WTC11 (cell line): ENCODE measurements at places on chromosomes 16 and 17. TPM values are rescaled to one million over a fixed set of nuclear protein-coding genes. Genes with fewer than 3 reads are reported as not detected.
A peak's percentile ranks its signal among the peaks of the same experiment; 100 is the strongest.

- no peak overlapping the region for H3K27ac ChIP-seq
- H3K4me1 ChIP-seq = peaks cover 26% of the 10 kb centered on the region
- peak overlapping the region; percentile 76 for H3K4me3 ChIP-seq
- DNase-seq = peak; percentile 28
- H3K27me3 ChIP-seq = peaks cover 49% of the 10 kb centered on the region
- H3K36me3 ChIP-seq = no peaks in the 10 kb centered on the region; the same call in none of the 2 replicates
These were observed 568 bp upstream of the TNK1 start for GRCh38 chr17:7380321-7380720.

DNA sequence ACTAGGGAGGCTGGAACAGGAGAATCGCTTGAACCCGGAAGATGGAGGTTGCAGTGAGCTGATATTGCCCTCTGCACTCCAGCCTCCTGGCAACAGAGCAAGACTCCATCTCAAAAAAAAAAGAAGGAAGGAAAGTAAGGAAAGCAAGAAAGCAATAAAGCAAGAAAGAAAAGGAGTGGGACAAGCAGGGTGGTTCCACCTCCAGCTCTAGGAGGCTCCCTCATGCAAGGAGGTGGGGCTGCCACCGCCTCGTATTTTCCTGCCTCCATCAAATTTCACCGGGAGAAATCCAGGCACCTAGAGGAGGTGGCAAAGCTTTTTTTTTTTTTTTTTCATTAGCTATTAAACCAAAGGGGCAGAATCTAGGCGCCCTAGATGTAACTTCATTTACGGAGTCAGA lies 1.0 kb downstream of the CYB561 start:
- H3K36me3 ChIP-seq = no peaks in the 10 kb centered on the region
- H3K4me3 ChIP-seq = peak overlapping the region; percentile 64
- peaks cover 5% of the 10 kb centered on the region for H3K27me3 ChIP-seq
- H3K4me1 ChIP-seq = peaks cover 36% of the 10 kb centered on the region
- no peak overlapping the region for H3K27ac ChIP-seq

GRCh38 chr16:14292051-14292825 lies 221.1 kb downstream of the MRTFB start:
- no peaks in the 10 kb centered on the region; the same call in 1 of the 2 replicates for H3K4me1 ChIP-seq
- H3K27me3 ChIP-seq = no peaks in the 10 kb centered on the region; the same call in 1 of the 2 replicates
- H3K36me3 ChIP-seq = peaks cover 3% of the 10 kb centered on the region; the same call in 1 of the 2 replicates
- DNase-seq = no peak
- no peak overlapping the region for H3K27ac ChIP-seq

- H3K4me3 ChIP-seq = no peak overlapping the region
- H3K36me3 ChIP-seq = no peaks in the 10 kb centered on the region
- no peak for DNase-seq
These were observed 55.4 kb downstream of the RAP1GAP2 start for GRCh38 chr17:2851615-2852014.

DNA sequence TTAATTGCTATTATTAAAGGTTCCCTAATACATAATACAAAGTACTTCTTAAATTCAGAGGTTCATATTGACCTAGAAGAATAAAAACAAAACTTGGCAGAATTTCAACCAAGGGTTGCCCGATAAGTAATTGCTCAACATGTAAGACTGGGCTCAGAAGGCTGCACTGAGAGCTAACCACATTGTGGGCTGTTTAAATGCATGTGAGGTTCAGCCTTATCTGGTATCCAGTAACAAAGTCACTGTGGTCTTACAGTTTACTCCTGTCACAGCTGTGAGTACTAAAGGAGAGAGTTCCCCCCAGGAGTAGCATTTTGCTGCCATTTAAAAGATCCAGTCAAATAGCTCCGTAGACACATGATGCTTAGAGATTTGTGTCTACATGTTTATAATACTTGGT lies 1.6 kb upstream of the DHRS11 start:
- no peak for DNase-seq
- peaks cover 29% of the 10 kb centered on the region for H3K36me3 ChIP-seq
- H3K4me3 ChIP-seq = no peak overlapping the region
- H3K27ac ChIP-seq = no peak overlapping the region; the same call in 1 of the 2 replicates

GRCh38 chr17:45315648-45316433 lies 979 bp downstream of the MAP3K14 start:
- peaks cover 26% of the 10 kb centered on the region for H3K4me1 ChIP-seq
- peak overlapping the region; percentile 86 for H3K4me3 ChIP-seq
- no peak overlapping the region for H3K27ac ChIP-seq
- DNase-seq = no peak
- H3K27me3 ChIP-seq = peaks cover 23% of the 10 kb centered on the region

- peak overlapping the region; percentile 84 for H3K27ac ChIP-seq
- peak; percentile 56 for DNase-seq
- H3K4me3 ChIP-seq = no peak overlapping the region
- H3K4me1 ChIP-seq = peaks cover 11% of the 10 kb centered on the region
- peaks cover 56% of the 10 kb centered on the region for H3K36me3 ChIP-seq
These were observed 45.4 kb downstream of the STH start for GRCh38 chr17:46044286-46044928.

- H3K27me3 ChIP-seq = no peaks in the 10 kb centered on the region; the same call in 1 of the 2 replicates
- H3K4me3 ChIP-seq = no peak overlapping the region
- H3K36me3 ChIP-seq = no peaks in the 10 kb centered on the region
- no peak for DNase-seq
- H3K27ac ChIP-seq = no peak overlapping the region
These were observed 49.4 kb downstream of the FZD2 start for GRCh38 chr17:44606658-44607057.

GRCh38 chr16:56462064-56462796 lies 10.9 kb downstream of the OGFOD1 start:
- H3K4me3 ChIP-seq = no peak overlapping the region
- H3K27me3 ChIP-seq = no peaks in the 10 kb centered on the region
- no peaks in the 10 kb centered on the region for H3K4me1 ChIP-seq
- H3K27ac ChIP-seq = no peak overlapping the region

GRCh38 chr16:88477631-88478519 lies 24.8 kb downstream of the ZFPM1 start:
- peaks cover 6% of the 10 kb centered on the region; the same call in 1 of the 2 replicates for H3K4me1 ChIP-seq
- DNase-seq = no peak
- H3K4me3 ChIP-seq = no peak overlapping the region
- no peaks in the 10 kb centered on the region for H3K27me3 ChIP-seq
- H3K27ac ChIP-seq = peak overlapping the region; percentile 80
- no peaks in the 10 kb centered on the region for H3K36me3 ChIP-seq

GRCh38 chr17:51486091-51486490 lies 225.7 kb downstream of the UTP18 start:
- peaks cover 5% of the 10 kb centered on the region for H3K4me1 ChIP-seq
- H3K27ac ChIP-seq = no peak overlapping the region
- DNase-seq = no peak
- no peak overlapping the region for H3K4me3 ChIP-seq

DNA sequence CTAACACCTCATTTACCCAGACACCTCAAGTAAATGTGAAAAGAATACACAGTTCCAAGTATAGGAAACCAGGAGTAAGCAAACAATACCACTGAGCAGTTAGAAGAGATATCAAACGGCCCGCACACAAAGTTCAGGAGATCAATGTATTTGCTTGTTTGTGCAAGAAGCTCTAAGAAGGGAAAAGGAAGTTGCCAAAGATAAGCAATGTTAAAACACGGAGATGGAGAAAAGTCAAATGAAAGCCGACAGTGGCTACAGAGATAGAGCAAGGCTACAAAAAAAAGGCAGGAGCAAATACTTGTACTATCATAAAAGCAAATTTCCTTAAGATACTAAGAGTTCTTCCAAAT lies 29.5 kb downstream of the PSME3IP1 start:
- H3K4me1 ChIP-seq = peaks cover 35% of the 10 kb centered on the region
- no peak for DNase-seq
- no peak overlapping the region for H3K4me3 ChIP-seq
- peaks cover 79% of the 10 kb centered on the region for H3K36me3 ChIP-seq

DNA sequence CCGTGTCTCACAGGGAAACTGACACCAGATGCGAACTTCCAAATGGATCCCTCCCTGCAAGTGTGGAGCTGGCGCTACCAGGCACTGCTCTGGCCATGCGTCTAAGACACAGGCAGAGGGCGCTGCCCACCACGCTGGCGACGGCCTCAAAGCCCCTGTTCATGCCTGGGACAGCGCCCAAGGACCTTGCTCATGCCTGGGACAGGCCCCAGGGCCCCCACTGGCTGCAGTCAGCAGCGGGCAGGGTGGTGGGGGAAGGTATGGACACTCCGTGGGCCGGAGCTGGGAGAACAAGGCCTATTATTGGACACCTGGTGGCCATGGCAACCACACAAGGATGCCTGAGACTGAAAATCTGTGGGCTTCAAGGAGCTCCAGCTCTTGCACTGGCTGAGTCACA lies 8.8 kb downstream of the ZG16B start:
- peaks cover 14% of the 10 kb centered on the region for H3K27me3 ChIP-seq
- DNase-seq = peak; percentile 86
- H3K4me1 ChIP-seq = peaks cover 14% of the 10 kb centered on the region
- H3K4me3 ChIP-seq = peak overlapping the region; percentile 29; the same call in 1 of the 2 replicates

DNA sequence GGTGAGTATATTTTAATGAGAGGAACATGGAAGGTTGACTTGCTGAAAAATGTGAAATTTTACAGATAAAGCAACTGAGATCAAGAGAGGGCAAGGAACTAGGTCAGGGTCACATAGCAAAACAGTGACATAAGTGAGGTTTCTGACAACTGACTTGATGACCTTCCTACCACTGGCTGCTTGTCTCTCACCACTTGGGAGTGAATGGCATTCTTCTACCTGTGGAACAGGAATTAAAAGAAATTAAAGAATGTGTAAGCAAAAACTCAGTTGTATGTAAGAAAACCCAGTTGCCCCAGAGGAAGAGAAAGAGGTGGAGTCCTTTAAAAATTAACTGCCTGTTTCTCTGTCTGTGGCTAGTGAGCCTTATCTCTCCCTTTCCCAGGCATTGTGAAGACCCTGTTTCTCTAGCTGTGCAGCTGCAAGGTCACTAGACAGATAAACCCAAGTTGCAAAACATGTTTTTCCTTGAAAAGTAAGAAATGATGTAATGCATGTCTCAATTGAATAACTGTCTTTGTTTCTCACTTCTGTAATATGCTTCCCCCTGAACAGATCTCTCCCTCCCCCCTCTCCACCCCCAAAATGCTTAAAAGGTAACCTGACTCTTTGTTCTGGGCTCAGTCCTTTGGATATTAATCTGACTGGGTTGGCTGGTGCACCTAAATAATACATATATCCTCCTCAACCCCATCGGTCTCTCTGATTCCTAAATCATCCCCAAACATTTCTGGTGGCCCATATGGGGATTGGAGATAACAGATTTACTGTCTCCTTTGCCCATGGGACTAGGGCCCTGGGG lies 23.4 kb downstream of the ACSM1 start:
- no peaks in the 10 kb centered on the region for H3K36me3 ChIP-seq
- H3K4me1 ChIP-seq = peaks cover 45% of the 10 kb centered on the region
- H3K27ac ChIP-seq = no peak overlapping the region
- peaks cover 8% of the 10 kb centered on the region for H3K27me3 ChIP-seq
- peak overlapping the region; percentile 53; the same call in 1 of the 2 replicates for H3K4me3 ChIP-seq

DNA sequence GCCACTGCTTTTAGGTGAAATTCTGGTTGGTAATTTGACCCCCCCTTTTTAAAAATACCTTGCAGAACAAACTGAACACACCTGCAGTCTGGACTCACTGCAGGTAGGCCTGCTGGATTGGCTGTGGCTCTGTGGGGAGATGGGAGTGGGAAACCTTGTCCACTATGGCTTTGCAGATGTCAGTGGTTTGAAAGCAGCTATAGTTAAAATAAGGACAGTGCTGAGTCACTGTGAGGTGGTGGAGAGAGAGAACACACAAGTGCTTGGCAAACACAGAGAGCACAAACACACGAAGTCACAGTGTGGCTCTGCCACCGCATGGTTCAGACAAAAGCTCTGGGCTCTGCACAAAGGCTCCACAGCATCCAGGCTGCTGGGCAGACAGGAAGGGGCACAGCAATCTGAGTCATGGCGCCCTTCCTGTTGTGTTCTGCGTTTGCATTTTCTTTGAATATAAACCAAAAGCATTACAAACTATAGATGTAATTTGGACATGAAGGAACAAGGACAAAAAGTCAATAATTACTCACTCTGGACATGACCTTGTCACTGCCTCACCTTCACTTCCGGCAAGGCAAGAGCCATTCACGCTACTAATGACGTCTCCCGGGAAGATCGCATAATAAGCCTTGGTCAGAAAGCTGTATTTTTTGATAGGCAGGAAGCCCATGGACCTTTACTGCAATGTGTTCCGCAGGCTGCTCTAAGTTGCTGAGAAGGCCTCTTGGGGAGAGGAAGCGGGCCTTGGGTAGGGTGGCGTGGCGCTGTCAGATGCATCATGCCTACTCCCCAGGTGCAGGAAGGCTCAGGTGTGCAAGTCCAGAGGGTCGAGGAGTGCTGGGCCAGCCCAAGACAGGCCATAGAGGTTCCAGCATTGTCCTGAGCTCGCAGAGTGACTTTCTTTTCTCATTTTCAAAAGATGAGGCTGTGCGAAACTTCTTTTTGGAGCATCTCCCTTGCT lies 60.1 kb upstream of the MED9 start:
- no peak for DNase-seq
- H3K4me1 ChIP-seq = peaks cover 5% of the 10 kb centered on the region
- peaks cover 24% of the 10 kb centered on the region for H3K27me3 ChIP-seq
- H3K36me3 ChIP-seq = 0 out of 2 replicates have a peak, but pooled peaks cover 2% of the 10 kb centered on the region
- no peak overlapping the region; the same call in 1 of the 2 replicates for H3K27ac ChIP-seq
- no peak overlapping the region for H3K4me3 ChIP-seq

The QPRT gene
- total RNA-seq = 138 to 187 TPM (median 182 TPM) in 3 replicates

The GPR179 gene
- 0.09 to 0.46 TPM (median 0.46 TPM) in 3 replicates for total RNA-seq

The CDK10 gene
- 79.8 to 102 TPM (median 81.6 TPM) in 3 replicates for total RNA-seq

The CBX4 gene
- 3.2 to 3.9 TPM (median 3.3 TPM) in 3 replicates for total RNA-seq

The CHST4 gene
- total RNA-seq = 9.9 to 12.8 TPM (median 12.0 TPM) in 3 replicates

The CHTF18 gene
- 177 to 183 TPM (median 181 TPM) in 3 replicates for total RNA-seq

The VAMP2 gene
- total RNA-seq = 24.1 to 27.4 TPM (median 24.3 TPM) in 3 replicates

The PRSS33 gene
- 0.18 to 0.44 TPM (median 0.24 TPM) in 3 replicates for total RNA-seq

The SLFN14 gene
- not detected in 3 replicates for total RNA-seq

The GDE1 gene
- total RNA-seq = 58.3 to 65.7 TPM (median 60.6 TPM) in 3 replicates

The KRT23 gene
- total RNA-seq = not detected in 3 replicates

The TBX2 gene
- total RNA-seq = 0.09 to 0.41 TPM (median 0.21 TPM) in 3 replicates

The CD19 gene
- total RNA-seq = 0.90 to 2.5 TPM (median 2.5 TPM) in 3 replicates

The KRT31 gene
- total RNA-seq = not detected in 3 replicates

The WIPF2 gene
- total RNA-seq = 23.0 to 24.6 TPM (median 23.8 TPM) in 3 replicates

The TEKT1 gene
- 0.37 TPM in 1 of 3 replicates, not detected in the others for total RNA-seq

The CHST5 gene
- 0.71 to 0.89 TPM in 2 of 3 replicates, not detected in the other for total RNA-seq
